ENCODE measurements at places on chromosomes 5 and 9. TPM values are rescaled to one million over a fixed set of nuclear protein-coding genes. Genes with fewer than 3 reads are reported as not detected.

DNA sequence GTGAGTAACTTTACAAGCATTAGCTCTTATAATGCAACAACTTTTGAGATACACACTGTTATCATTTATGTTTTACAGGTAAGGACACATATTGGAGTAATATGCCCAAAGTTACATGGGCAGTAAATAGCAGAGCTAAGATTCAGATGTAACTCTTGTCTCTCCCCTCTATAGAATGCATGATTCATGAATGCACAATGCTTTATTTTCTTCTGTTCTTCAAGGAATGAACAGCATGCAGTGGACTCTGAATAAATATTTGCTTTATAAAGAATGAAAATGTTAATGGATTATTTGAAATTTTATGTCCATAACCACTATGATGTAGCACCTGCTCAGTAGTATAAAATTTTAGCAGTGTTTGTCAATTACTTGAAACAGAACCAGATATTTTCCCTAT is 629.5 kb downstream of the KCTD16 start:
- no peak for DNase-seq

Gene WNK2
- 1.5 TPM for polyA plus RNA-seq

GRCh38 chr5:141017943-141018342 is 33.2 kb upstream of the PCDHB1 start:
- no peak for DNase-seq

DNA sequence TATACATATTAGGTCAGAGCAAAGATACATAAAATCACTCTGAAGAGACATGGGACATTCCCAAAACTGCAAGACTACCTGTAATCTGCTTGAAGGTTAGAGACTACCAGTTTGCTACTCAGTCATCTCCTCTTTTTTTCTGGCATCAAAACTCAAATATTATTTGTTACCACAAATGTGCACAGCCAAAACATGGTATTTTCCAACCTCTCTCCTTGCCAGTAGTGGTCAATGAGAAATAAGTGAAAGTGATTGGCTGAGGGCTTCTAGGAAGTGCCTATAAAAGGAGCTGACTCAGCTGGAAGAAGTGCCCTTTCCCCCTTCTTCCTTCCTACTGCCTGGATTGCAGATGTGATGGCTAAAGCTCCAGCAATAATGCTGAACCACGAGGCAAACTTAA is 13.8 kb downstream of the GZMK start:
- DNase-seq = no peak

Gene FCN2
- 2.8 TPM for polyA plus RNA-seq

Gene ARHGEF28
- polyA plus RNA-seq = 21.9 TPM

Gene MEIKIN
- polyA plus RNA-seq = not detected
